Posterior cingulate gyrus (tissue), 11 donors: ENCODE measurements at places on chromosomes 1 and 21.

GRCh38 chr1:184672013-184672726 lies 82.5 kb downstream of the EDEM3 start:
- no peak for DNase-seq

GRCh38 chr1:81551946-81552345 lies 248.8 kb upstream of the ADGRL2 start:
- DNase-seq = no peak

DNA sequence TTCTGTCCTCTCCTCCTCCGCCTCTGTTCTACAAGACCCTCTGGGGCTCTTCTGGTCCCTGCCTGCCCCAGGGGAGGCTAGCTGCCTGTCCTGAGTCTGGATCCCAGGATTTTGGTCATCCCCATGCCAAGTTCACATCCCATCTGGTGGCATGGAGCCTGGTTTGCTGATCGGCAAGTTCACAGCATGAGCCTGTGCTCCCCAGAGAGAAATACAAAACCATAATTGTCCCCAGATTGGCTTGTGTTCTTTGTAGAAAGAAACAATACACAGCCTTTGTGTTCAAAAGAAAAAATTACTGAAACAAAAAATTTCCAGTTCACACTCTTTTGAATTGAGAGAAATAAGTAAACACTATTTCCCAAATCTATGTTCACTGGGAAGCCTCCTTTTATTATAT lies 149.4 kb upstream of the ZC3H12A start:
- DNase-seq = no peak

- no peak for DNase-seq
Observed at GRCh38 chr1:29603622-29604021, 367.3 kb downstream of the PTPRU start.

GRCh38 chr21:42744520-42745445 lies 91.4 kb downstream of the PDE9A start:
- DNase-seq = no peak

DNA sequence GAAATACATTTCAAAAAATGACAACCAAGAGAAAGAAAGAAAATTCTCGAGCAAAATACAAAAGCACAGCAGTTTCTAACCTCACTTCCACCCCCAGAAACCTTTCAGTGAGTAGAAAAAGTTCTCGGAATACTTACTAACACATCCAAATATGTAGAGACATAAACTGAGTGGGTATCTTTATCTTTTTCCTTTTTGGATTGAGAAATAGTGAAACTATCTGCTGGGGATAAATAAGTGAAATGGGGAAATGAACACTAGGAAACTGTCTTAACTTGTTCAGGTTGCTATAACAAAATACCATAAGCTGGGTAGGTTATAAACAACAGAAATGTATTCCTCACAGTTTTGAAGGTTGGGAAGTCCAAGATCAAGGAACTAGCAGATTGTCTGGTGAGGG lies 72.0 kb downstream of the VCAM1 start:
- no peak for DNase-seq

DNA sequence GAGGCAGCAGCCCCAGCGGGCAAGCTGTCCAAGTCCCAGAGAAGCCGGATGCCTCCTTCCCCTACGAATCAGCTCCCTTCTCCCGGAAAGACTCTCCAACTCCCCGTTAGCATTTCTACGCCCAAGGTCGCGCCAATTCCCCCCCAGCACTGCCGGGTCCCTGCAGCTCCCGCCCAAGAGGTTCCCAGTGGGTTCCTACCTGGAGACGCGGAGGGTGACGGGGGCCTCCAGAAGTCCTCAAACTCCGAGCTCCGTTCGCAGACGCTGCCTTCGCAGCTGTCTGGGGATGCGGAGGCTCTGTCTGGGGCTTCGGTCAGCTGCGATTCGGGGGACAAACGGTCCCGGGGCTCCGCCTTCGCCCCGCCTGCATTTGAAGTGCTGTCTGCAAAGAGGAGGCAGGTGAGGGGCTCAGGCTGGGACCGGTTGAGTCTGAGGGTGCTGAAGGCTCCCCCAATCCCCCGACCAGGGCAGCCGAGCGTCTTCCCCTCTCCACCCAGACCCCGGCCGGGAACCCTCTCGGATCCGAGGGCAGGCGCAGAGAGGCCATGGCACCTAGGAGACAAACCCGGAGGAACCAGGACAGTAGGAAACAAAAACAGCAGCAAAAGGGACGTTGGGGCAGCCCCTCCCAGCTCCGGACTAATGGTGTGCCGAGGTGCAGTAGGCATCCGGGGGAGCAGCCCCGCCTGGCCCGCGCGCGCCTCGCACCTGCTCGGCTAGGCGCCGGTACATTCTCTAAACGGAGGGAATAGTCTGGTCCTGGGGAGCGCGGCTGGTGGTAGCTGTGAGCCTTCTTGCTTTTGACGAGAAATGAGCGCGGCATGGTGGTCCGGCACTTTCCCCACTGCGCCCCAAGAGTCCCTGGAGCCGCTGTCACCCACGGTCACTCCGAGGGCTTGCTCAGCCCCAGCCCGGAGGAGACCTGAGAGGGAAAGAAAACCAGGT lies 3.8 kb downstream of the GFI1 start:
- no peak for DNase-seq

- no peak for DNase-seq
Observed at GRCh38 chr1:241679404-241679803, 27.3 kb downstream of the WDR64 start.

- DNase-seq = peak; percentile 84
Observed at GRCh38 chr1:20386323-20387081, 95.8 kb downstream of the VWA5B1 start.

- DNase-seq = peak; percentile 91
Observed at GRCh38 chr1:230909974-230910754, 41.8 kb upstream of the C1orf198 start.

DNA sequence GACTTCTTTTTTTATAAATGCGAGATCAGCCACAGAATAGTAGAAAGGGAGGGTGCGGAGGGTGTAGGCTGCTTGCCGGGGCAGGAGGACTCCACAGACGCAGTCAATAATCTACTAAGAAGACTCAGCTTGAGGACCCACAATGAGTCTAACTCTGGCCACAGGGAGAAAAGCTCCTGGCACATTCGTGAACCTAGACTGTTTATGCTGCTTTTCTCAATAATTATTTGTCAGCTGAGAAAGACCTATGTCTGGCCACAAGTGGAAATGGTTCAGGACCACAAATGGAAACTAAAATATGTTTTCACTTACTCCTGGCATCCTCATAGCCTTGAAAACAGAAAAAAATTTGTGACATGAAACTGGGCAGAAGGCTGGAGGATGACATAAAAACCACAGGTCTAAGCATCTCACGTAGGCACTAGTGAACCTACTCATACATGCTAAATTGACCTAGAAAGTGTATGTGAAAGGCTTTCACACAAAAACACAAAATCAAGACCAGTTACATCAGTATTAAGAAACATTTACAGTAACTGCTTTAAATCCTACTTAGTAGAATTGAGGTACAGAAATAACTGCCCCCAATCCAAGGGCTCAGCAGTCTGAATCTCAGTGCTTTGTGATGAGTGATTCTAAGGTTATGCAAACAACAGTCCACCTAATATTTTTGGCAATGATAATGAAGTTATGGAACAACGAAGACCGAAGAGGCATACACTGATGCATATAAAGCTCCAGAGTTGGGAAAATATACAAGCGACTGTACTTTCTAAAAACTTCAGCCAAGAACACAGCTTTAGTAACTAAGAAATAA lies 159.5 kb downstream of the SLC45A1 start:
- DNase-seq = no peak

- DNase-seq = no peak
Observed at GRCh38 chr1:46556822-46557221, 5.4 kb upstream of the KNCN start.

DNA sequence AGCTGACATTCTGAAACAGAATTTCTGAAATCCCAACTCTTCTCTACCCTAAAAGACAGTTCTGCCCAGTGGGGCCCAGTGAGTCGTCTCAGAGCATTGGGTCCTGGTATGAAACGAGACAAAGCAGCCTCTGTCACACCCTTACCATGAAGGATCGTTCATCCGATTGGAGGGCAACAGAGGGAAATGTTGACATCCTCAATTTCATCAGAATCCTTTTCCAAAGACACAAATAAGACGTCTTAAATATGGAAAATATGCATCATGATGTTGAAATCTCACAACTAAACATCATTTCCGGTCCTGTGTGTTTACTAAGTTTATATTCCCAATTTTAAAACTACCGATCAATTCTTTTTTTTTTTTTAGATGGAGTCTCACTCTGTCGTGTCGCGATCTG lies 112.1 kb upstream of the SLC45A1 start:
- no peak for DNase-seq

- no peak for DNase-seq
Observed at GRCh38 chr1:210335001-210335400, 6.3 kb downstream of the HHAT start.

- no peak for DNase-seq
Observed at GRCh38 chr21:17416139-17416538, 96.7 kb upstream of the CXADR start.

DNA sequence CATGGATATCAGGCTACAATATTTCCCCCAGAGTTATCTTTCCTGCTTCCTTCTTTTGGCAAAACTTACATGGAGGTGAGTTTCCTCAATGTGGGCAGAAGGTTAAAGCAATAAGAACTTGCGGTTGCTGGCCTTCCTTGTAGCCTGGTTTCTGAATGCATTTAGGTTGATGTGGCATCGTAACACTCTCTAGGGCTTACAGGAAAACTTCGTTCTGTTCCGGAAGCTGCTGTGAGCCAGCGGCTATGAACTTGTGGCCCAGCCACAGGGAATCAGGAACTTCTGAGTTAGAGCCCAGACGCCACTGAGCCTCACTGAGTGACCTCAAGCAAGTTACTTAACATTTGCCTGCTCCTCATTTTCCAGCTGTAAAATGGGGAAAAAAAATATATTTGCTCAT lies 623.4 kb upstream of the ADAMTS5 start:
- no peak for DNase-seq

DNA sequence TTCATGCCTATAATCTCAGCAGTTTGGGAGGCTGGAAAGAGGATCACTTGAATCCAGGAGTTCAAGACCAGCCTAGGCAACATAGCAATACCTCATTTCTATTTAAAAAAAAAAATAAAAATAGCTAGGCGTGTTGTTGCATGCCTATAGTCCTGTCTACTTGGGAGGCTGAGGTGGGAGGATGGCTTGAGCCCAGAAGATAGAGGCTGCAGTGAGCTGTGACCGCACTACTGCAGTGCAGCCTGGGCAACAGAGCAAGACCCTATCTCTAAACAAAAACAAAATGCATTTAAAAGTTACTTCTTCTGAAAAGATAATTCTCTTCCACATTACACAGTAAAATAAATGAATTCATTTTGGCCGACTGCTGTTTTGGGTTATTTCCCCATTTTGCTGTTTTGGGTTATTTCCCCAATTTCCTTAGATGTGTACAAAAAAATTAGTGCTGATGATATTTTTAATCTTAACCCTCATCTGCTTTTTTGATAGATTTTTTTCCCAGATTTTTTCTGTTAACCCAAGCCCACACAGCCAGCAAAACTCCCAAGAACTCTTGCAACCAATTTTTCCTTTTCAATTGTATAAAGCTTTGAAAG lies 23.0 kb upstream of the SAMSN1 start:
- DNase-seq = no peak

DNA sequence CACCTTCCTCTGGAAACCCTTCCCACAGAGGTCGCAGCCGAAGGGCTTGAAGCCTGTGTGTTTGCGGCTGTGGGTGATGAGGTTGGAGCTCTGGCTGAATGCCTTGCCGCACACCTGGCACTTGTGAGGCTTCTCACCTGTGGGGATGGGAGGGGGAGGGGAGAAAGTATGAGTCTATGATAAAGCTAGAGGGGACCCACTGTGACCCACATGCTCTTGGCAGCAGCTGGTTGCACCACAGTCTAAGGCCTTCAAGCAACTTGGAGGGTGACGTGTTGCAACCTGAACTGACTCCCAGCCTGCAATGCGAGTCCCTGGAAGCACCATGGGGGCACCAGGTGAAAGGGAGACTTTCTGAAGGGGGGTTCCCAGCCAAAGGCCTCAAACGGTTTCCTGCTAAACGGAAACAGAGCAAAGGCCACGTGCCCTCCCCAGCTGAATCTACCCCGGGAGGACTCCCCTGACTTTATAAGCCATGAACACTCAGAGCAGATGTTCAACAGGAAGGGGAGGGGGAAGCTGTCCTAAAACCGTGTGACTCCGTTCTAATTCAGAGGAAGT lies 10.6 kb downstream of the GFI1 start:
- no peak for DNase-seq

- DNase-seq = no peak
Observed at GRCh38 chr1:231334079-231334666, 3.5 kb downstream of the EXOC8 start.

GRCh38 chr1:225974454-225974853 lies 24.7 kb downstream of the SDE2 start:
- DNase-seq = no peak

DNA sequence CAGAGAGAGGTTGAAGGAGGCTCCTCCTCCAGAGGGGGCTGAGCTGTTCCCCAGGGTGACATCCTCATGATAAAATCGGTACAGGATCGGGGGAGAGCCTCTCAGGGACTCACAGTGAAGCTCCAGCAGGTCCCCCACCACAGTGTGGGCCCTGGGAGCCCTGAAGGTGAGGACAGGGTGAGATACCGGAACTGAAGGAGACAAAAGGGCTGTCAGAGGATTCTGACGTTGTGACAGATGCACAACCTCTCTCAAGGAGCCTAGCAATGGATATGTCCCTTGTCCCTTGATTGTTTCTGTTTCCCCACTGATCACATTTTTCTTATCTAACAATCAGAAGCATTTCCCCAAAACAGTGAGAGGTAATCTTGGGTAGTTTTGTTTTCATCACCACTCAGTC lies 5.2 kb downstream of the FCRL3 start:
- DNase-seq = no peak

DNA sequence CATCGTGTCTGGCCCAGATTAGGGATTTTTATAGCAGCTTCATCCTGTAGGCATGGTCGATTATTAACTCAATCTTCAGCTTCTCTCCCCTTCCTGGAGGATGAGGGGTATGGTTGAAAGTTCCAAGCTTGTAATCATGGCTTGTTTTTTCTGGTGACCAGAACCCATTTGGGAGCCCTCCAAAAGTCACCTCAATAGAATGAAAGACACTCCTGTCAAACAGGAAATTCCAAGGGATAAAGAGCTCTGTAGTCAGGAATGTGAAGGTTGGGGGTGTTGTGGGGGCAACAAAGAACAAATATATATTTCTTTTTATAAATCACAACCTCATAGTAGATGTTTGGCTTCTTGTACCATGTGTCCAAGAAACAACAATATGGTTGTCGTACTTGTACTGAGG lies 212.7 kb upstream of the ESRRG start:
- DNase-seq = no peak

DNA sequence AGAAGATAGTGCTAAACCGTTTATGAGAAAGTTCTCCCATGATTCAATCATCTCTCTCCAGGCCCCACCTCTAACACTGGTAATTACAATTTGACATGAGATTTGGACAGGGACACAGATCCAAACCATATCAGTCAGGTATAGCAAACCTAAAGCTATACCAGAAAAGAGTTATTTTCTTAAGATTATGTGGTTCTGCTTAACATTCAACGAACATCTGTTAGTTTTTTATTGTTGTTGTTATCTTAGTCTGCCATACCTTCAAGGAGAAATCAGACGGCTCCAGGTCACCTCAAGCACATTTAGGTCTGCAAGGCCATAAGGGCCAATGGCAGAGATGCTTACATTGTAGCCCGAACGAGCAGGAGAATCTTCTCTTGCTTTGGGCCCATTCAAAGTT lies 89.5 kb upstream of the ETV3 start:
- DNase-seq = no peak
